Caki2 (cell line): ENCODE measurements at places on chromosomes 2 and 18.

DNA sequence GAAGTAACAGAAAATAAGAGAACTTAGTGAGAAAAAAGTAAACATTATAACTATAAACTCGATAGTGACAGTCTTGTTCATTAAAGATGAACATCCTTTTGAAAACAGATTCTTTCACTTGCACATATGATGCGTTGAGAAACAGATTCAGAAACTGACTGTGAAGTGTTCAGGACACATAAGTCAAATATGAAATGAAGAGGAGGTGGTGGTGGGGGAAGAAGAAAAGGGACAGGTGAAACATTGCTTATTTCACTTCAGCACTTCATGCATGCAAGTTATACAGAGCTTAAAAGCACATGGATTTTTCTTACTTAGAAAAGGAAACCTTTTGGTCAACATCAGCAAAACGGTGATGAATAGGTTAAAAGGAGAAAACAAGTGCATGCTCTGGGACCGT is 42.5 kb downstream of the STAT4 start:
- no peak for DNase-seq

GRCh38 chr2:105072039-105072438 is 34.2 kb downstream of the MRPS9 start:
- DNase-seq: no peak

DNA sequence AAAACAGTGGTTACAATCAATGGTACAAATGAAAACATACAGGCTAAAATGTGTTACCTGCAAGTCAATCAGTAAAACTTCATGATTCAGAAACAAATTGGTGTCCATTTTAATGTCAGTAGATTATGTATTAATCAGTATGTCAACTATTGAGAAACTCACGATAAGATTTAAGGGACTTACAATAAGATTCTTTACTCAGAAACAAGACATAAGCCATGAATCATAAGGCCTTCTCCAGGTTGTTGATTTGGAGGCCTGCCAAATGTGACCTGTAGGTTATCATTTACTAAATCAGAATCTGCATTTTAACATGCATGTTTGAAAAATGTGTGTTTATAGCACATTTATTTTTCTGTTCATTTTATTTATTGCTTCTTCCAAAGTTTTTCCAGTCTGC is 623.1 kb downstream of the CCDC85A start:
- DNase-seq: no peak

- no peak for DNase-seq
These were observed 5.1 kb downstream of the B4GALT6 start for GRCh38 chr18:31679133-31679742.

- DNase-seq: no peak
These were observed 658.9 kb upstream of the NXPH2 start for GRCh38 chr2:139439100-139439499.

DNA sequence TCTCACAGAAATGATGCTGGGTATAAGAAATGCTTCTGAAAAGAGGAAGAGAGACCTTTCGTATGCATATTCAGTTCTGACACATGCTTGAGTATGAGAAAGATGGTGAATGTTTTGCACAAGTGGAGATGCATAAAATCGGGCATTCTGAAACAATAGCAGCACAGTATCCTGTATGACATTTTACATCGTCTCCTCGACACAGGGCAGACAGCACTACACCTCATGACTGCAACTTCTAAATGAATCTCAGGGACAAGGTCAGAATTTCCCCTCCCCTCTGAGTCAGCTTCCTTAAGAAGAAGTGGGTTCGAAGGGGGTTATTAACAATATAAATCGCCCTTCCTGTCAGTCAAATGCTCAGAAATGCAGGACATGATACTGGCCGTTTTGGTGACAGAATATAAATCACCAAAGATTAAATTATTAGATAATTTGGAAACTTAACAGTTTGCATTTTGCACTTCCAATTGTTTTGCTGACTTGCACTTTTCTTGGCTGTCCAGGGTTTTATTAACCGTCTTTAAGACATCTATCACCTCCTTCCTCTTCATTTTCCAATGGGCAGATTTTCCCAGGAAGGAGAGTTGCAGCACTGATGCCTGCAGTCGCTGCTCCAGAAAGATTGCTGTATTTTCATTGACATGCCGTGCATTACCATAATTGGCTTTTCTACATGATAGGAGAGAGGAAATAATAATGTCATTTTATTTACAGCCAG is 57.2 kb downstream of the TSHZ1 start:
- no peak for DNase-seq

- DNase-seq: no peak
These were observed 8.6 kb downstream of the AMMECR1L start for GRCh38 chr2:127877136-127877535.

DNA sequence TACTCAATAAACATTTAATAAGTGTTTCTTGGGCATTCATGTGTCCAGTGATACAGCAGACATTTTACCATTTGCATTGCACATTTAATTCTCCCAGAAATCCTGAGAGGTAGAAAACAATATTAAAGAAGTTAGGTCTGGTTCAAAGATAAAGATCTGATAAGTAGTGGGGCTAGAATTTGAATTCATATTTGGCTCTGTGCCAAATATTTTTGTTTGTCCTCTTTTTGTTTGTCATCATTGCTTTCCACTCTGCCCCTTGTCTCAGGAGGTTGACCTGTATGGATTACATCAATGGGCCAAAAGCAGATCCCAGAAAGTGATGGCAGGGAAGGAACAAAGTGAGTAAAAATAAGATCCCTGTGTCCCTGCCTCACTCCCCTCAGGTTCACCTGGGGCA is 441.9 kb upstream of the PKDCC start:
- no peak for DNase-seq

DNA sequence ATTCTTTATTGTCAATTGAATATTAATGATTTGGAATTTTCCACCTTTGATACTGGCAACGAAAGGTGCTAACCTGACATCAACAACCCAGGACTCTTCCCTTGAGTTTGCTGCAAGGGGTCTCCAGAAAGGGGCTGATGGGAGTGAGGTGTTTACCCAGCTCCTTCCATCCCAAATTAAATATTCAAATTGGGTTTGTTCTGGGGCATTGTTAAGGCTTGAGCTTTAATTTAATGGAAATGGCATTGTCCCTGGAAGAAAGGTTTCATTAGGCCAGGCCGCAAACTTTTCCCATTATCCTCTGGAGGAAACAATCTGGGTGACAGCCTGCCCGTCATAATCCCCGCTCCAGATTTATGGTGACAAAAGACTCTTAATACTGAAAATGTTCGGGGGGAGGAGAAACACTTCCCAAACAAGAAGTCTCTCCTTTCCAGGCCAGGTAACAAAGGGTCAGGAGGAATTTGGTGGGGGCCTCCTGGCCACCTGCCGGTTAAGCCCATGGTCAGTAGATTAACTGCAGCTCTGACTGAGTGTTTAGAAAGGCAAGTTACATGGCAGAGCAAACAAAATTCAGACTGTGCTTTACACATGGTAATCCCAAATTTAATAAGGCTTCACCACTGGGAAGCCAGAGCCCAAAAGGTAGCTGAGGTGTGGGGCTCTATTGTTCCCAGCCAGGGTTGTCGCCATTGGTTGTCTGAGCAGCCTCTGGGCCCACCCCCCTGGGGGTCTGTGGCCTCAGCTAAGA is 151.4 kb upstream of the SIX3 start:
- no peak for DNase-seq

- DNase-seq: peak; percentile 33
These were observed 12.8 kb upstream of the GBX2 start for GRCh38 chr2:236180831-236181453.

GRCh38 chr2:233156001-233156400 is 95.5 kb upstream of the ATG16L1 start:
- no peak for DNase-seq

- DNase-seq: peak; percentile 37
These were observed 3.0 kb downstream of the NRBP1 start for GRCh38 chr2:27431395-27431794.
